ENCODE measurements at places on chromosomes 12 and 14.

DNA sequence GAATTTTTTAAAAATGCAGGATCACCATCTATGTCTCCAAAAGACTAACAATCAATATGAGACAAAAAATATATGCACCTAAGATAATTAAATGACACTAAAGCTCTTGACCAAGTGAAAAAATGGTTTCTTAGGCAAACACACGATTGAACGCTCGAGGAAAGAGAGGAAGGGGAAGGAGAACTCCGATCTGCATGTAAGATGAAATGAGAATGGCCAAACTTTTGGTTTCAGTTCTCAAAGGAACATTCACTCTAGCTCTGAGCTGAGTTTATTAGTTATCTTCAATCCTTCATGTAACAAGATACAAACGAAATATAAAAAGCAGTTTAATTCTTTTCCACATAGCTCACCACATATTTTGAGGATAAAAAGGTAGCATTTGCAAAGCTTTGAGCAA, 2.8 kb downstream of the DYRK4 start:
- no peak for DNase-seq

GRCh38 chr12:56198836-56199235, 9.6 kb upstream of the SMARCC2 start:
- DNase-seq = no peak

DNA sequence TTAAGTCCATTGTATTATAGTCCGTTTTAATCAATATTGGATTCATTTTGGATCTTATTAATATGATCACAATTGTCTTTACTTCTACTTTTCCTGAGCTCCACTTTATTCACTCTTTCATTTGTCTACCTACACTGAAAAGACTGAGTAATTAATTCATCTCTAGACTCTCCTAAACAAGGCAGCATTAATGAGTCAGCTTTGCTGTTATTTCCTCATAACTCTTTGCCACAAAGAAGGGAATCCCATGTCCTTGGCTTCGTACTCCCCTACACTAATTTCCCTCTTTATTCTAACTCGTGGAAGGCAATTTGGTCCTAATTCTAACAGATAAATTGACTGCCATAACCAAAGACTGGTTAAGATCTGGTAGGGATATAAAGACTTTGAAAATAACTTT, 91.9 kb downstream of the ARMH4 start:
- DNase-seq = no peak

DNA sequence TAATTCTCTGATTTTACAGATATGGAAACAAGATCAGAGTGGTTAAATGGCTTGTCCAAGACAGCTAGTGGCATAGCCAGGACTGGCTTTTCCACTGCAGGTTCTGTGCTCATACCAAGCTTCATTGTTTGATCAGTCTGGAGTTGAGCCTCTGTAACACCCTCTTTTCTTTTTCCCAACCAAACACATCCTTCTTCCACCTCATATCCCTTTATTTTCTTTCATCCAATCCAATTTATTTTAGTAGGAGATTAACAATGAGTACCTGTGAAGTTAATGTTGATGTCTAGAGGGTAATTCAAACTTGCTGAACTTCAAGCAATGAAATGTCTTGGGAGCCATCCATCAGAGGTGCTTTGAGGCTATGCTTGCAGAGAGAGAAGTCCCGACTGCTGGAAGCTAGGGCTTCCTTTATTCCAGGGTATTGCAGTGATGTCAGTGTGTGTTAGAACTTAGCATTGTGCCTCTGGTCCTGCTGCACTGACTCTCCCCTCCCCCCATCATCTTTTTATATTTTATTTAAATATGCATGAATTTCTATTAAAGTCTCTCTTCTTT, 452.1 kb upstream of the PDE3A start:
- no peak for DNase-seq

DNA sequence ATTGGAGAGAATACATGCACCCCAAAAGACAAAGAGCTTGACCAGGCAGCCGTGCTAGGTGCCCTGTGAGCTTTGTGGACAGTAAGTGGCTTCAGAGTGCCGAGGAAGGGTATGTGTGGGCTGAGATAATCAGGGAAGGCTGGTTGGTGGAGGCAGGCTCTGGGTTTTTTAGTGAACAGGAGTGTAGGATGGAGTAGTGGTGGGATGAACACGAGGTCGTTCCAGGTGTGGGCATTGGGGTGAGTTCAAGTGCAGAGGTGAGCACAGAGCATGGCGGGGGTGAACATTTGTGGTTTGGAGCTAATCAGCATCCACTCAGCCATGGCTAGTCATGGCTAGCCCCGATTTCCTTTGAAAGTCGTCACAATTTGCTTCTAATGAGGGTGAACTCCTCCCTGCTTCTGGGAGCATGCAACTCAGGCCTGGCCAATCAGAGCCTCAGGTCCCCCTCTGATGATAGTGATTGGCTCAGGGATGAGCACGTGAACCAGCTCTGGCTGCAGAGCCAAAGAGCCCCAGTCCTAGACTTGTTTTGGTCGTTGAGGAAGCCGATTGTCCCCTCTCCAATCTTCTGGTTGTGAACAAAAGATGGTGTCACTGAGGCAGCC, 40.7 kb upstream of the TCL1B start:
- DNase-seq = no peak

DNA sequence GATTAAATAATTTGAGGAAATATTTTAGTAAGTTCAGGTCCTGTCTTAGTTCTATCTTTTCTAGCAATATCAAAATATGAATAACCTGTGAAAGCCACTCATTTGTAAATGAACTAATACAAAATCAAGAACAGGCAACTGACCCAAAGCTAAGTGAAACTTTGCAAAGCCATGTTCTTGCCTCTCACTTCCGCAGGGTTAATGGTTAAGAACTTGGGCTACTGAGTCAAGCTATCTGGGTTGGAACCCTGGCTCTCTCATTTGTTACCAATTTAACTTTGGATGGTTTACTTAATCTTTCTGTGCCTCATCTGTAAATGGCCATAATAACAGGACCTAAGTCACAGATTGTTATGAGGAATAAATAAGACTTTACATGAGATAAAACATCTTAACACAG, 2.8 kb downstream of the KIF21A start:
- DNase-seq = no peak

Measured in stimulated activated CD8-positive, alpha-beta memory T cell treated with anti-CD3 and anti-CD28 coated beads, Interleukin-4, amount 100 ng/mL, for 1 hour (primary cell).